ENCODE measurements at places on chromosomes 7 and 10.
A peak's percentile ranks its signal among the peaks of the same experiment; 100 is the strongest.

DNA sequence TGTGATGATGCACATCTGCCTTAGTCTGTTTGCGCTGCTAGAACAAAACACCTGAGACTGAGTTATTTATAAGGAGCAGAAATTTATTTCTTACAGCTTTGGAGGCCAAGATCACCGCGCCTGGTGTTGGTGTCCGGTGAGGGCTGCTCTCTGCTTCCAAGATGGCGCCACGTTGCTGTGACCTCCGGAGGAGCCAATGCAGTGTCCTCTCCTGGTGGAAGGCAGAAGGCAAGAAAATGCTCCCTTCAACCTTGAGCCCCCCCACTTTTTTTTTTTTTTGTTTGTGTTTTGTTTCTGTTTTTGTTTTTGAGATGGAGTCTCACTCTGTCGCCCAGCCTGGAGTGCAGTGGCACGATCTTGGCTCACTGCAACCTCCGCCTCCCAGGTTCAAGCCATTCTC lies 16.0 kb upstream of the ACTR3B start:
- DNase-seq = no peak

DNA sequence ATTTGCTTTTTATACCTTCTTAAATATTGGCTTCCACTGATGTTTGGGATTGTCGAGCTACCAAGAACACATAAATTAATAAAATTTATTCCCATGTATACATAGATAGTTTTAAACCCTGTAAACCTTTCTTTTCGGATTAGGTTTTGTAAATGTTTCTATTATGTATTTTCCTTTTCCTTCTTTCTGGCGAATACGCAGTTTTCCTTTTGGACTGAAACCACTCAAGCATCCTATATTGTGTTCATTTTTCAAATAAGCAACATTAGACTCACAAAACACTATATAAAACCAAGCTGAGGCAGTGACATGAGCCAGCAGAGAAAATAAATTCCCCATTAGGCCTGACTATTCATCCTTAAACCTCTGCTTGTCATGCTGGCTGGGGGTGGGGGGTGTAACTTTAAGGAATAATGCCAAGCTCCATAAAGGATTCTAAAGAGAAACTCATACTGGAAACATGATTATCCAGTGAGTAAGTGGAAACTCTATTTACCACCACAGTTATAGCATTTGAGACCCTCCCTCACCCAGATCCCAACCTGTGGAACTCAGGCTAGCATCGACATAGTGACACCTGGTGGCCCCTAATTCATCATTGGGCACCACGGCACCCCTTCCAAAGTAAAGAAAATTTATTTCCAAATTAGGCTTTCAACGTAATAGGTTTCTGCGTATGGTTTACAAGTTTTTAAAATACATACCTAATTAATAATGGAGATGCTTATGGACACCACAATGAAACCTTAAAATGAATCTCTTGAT lies 86.5 kb upstream of the CELF2 start:
- no peak for DNase-seq

GRCh38 chr10:73810358-73810734 lies 1.1 kb downstream of the NDST2 start:
- DNase-seq = no peak

GRCh38 chr10:16995867-16996529 lies 133.6 kb downstream of the CUBN start:
- no peak for DNase-seq

DNA sequence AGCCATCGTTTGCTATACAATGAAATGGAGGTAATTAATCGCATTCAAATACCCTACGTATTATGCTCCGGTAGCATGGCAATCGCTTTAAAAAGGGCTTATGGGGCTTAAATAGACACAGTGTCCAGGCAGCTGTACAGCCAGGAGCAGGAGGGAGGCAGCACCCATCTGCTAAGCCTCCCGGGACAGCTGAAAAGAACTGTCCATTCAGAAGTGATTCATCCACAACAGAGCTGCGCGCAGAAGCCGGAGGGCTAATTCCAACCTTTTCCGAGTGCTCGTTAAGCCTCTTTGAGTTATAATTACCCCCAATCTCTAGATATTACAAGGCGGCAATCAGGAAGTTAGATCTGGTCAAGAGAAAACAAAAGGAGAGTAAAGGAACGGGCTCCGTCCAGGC lies 58.3 kb downstream of the DPYSL4 start:
- DNase-seq = no peak

DNA sequence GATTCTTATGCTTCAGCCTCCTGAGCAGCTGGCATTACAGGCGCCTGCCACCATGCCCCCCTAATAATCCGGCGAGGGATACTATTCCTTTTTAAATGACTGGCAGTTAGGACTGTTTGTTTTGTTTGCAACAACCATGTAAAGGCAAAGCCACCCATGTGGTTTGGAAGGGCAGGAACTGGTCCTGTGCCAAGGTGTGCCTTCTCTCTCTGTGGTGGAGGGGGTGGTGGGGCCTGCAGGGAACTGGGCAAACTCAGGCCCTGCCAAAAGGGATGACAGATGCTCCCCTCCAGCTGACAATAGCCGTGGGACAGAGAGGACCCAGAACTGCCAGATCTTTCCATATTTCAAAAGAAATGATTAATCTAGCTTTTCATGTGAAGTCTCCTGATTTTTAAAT lies 23.5 kb upstream of the WAPL start:
- DNase-seq = peak; percentile 24

- no peak for DNase-seq
These were observed 1292.0 kb downstream of the XPNPEP1 start for GRCh38 chr10:108631332-108631731.

DNA sequence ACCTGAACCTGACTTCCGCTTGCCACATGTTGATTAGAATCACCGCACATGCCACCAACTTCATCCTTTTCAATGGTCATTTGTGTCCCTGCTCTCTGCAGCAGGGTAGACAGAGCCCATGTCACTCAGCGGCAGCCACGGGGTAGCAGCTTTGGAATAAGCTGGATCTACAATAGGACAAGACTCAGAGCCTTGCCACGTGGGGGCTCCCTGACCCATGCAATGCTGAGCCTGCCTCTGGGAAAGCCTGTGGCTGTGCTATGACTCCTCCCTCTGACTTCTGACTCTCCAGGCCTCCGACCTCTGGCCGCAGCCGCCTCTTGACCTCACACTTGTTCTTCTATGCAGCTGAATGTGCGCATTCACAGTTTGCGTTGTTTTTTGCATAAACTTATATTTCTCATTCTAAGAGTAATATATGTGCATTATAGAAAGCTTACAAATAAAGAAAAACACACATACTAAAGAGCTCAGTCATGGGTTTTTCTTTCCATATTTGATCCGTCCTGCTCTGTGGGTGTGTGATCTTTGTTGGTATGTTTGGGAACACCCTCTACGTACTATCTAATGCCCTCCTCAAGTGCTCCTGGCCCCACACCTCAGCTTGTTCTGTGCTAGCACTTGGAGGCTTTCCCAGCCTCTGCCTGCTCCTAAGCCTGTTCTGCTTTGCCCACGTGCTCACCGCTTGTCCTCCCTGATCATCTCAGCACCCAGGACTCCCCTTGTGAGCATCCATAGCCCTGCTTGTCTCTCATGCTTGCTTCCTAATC lies 198.0 kb upstream of the MKI67 start:
- DNase-seq = peak; percentile 8

- no peak for DNase-seq
These were observed 26.2 kb downstream of the CCDC3 start for GRCh38 chr10:12975266-12975665.

GRCh38 chr7:43658718-43659548 lies 70.4 kb downstream of the COA1 start:
- no peak for DNase-seq

- no peak for DNase-seq
These were observed 50.3 kb downstream of the PIK3CG start for GRCh38 chr7:106915407-106915806.

DNA sequence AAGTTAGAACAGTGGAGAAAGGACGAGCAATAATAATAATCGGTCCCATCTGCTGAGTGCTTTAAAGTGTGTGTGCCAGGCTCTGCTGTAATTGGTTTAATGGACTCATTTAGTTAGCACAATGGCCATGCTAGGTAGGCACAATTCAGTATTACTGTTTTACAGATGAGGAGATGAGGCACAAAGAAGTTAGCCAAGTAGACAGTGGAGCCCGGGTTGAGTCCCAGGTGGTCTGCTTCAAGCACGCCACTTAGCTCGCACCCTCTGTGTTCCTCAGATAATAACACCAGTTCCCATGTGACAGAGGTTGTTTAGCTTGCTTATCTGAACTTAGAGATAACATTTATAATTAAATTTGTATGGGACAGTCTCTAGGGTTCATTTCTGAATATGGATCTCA lies 101.6 kb upstream of the GJD4 start:
- no peak for DNase-seq

All from cerebellar cortex (tissue), 1 donor.